ENCODE measurements at places on chromosomes 5 and 9.

GRCh38 chr5:107860044-107860443, 189.3 kb upstream of the EFNA5 start:
- no peak for DNase-seq

- no peak for DNase-seq
Observed at GRCh38 chr9:99109522-99109921, 4.6 kb downstream of the TGFBR1 start.

DNA sequence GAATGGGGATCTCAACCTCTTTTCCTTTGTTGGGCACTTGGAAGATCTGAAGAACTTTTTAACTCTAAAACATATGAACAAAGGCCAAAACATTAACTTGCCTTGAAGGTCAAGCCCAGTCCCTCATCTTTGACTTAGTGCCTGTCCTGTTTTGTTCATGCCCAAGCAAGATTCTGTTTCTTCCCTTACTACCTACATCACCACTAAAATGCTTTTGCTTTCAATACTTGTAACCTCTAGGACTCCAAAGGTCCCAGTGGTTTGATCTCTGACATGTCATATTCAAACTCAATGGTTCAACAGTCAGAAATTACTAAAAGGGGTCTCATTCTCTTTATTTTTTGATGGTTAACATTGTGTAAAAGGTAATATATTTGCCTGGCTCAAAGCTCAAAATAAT, 24.0 kb downstream of the GLRX start:
- DNase-seq: no peak

- DNase-seq: no peak
Observed at GRCh38 chr5:127031147-127031862, 947 bp upstream of the MARCHF3 start.

- DNase-seq: no peak
Observed at GRCh38 chr9:128193469-128194096, 2.2 kb upstream of the CIZ1 start.

DNA sequence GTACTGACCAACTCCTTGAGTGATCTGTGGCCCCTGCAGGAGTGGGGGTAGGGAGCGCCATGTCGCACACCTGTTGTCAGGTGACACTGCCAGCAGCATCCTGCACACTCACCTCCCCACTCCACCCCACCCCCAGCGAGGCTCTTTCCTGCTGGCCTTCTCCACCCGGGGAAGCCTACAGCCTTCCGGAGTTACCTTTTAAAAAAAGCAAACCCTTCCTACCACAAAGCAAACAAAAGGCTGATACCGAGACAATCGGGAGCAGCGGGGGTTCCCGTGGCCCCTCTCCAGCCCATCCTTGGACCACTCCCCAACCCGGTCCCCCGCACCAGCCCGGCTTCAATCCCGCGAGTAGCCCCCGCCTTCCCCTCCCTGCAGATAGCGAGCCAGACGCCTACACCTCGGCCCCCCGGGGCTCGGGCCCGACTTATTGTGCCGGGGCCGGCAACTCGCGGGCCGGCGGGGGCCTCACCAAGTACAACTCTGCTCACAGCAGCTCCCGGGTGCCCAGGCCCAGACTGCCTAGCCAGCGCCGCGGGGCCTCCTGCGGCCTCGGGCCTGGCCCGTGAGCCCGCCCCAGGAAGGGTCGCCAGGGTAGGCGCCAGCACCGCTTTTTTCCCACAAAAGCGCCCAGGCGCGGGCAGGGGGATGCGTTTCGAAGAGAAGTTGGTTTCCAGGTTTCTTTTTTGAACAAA, 724 bp downstream of the MACROH2A1 start:
- no peak for DNase-seq

Measured in posterior cingulate gyrus (tissue), 11 donors.